DMS79 (cell line): ENCODE measurements at places on chromosomes 11 and 22.
A peak's percentile ranks its signal among the peaks of the same experiment; 100 is the strongest.

DNA sequence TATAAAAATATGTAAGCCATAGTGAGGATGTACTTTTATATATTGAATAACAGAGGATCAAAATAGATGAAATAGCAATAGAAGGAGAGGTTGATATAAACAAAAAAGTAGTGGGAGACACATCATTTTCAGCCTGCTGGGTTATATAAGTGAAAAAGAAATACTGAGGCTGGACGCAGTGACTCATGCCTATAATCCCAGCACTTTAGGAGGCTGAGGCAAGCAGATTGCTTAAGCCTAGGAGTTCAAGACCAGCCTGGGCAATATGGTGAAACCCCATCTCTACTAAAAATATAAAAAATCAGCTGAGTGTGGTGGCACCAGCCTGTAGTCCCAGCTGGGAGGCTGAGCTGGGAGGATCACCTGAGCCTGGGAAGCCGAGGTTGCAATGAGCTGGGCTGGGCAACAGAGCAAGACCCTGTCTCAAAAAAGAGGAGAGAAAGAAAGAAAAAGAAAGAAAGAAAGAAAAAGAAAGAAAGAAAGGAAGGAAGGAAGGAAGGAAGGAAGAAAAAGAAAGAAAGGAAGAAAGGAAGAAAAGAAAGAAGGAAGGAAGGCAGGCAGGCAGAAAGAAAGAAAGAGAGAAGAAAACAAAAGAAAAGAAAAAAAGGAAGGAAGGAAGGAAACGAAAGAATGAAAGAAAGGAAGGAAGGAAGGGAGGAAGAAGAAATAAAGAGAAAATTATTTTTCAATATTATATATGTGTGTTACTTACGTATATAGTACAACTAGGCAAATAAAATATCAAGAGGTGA, 7.0 kb upstream of the P2RY2 start:
- DNase-seq = no peak

DNA sequence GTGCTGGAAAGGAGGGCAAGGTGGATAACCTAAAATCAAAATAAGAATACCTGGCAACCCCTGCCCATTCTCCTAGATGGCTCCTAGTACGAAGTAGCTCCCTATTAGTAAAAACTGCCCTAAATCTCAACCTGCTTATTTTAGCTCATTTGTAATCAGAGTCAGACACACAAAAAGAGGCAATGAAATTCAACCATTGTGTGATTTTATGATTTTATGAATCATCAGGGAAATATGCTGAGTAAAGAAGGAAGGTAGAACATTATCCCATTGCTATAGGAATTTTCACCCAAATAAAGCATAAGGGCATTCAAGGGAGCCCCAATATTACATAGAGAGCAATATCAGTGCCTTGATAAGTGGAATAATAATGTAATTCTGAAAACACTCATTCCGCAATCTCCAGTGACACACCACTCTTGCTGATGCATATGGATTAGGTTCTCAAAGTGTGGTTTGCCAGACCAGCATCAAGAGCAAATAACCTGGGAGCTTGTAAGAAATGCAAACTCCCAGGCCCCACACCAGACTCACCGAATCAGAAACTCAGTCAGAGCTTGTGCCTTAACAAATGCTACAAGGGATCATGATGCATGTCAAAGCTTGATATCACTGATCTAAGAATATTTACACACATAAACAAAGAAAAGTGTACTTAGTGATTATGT, 789.6 kb downstream of the DLG2 start:
- DNase-seq = no peak

DNA sequence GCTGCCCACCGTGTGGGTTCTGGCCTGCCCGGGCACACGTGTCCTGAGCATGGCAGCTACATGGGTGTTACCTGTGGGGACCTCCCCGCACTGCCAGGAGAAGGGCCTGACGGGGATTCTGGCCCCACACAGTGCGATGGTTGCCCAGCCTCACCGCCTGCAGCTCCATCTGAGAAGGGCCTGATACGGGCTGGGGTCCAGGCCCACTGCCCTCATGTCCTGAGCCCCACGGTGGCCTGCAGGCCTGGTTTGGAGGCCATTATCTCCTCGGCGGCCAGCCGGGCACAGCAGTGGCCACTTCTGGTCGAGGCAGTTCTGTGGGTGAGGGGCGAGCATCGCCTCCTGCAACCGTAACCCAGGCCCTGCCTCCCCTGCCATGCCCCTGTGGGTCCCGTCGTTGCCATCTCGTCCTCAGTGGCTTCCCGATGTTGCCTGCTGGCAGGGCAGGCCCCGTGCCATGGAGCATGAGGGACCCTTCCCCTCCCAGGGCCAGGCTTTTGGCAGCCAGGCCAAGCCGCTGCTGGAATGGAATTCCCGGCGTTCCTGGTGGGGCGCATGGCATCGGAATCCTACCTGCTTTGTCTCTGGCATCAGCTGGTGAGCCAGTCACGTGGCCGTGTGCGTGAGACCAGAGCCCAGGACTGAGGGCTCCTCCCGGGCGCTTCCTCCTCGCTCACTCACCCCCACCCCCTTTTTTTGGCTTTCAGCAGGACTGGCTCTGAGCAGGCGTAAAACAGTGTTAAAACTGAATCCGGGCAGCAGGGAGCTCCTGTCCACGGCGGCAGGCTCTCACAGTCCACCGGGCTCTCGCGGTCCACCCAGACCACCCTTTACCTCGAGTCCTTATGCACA, 71.9 kb upstream of the PPARA start:
- DNase-seq = peak; percentile 61

GRCh38 chr11:120815319-120816100, 208.4 kb upstream of the TBCEL start:
- no peak for DNase-seq

- DNase-seq = no peak
Measured at GRCh38 chr11:23252426-23252825, 392.2 kb upstream of the CCDC179 start.

DNA sequence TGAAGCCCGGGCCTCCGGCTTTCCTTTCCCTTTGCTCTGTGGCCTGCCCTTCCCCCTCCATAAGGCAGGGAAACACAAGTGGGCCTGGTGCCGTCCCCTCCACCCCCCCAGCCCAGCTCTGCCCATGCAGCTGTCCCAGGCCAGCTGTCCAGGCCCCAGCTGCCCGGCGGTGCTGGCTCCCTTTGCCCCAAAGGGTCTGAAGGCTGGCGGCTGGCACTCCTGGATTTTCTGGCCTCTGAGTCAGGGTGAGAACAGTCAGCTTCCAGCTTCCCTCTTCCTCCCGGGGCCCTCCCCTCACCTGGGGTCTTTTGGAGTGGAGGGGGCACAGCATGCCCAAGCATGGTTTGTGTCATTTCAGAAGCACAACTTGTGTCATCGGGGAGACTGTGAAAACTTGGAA, 27.8 kb downstream of the CD82 start:
- no peak for DNase-seq

GRCh38 chr11:129252621-129253020, 60.5 kb upstream of the ARHGAP32 start:
- DNase-seq = no peak

GRCh38 chr22:36520423-36520822, 8.5 kb downstream of the EIF3D start:
- no peak for DNase-seq

GRCh38 chr22:41725510-41726110, 26.3 kb downstream of the MEI1 start:
- no peak for DNase-seq

GRCh38 chr11:105449100-105449734, 160.7 kb upstream of the GRIA4 start:
- no peak for DNase-seq

- DNase-seq = peak; percentile 16
Measured at GRCh38 chr22:21982338-21982965, at the start of gene TOP3B. Gene TOP3B (minus strand): TSS chr22:21982787. CDS start chr22:21975709, 7,078 bp downstream.

DNA sequence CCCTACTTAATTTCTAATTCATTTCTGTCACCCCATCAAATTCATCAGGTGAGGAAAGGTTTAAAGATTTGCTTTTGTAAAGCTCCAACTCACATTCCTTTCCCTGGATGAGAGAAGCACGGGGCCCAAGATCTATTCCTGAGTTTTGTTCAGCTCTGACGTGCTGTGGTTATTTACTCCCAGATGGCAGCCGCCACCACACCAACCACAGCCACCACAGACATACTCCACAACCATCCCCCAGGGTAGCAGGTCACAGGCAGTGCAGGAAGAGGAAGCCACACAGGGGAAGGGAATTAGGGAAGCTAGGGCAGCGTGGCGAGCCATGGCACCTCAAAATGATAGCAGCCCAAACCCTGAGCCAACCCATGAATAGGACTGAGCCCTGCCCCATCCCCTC, 63.5 kb upstream of the CSNK2A3 start:
- no peak for DNase-seq

- no peak for DNase-seq
Measured at GRCh38 chr11:80104191-80104590, 663.4 kb upstream of the TENM4 start.

DNA sequence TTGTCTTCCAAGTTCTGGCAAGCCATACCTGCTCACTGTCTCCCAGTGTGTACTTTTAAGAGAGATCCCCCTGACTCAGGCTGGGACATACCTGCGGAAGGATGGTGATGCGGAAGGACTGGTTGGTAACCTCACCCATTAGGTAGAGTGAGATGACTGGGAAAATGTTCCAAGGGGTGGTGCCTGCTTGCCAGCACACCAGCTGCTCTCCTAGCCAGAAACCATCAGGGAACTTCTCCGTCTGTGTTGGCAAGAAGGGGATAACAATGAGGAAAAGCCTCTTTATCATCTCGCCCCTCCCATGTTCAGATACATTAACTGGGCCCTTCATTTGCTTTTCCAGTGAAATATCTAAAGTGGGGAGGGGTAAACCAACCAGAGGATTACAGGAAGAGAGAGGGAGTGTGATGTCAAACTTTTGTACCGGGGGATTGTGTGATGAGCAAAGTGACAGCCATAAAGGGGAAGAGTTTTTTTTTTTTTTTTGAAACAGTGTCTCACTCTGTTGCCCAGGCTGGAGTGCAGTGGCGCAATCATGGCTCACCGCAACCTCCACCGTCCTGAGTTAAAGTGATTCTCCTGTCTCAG, at the start of gene BACE1-AS:
Gene BACE1-AS (plus strand): TSS at position 538 of the 588 bp plus-strand sequence.
- DNase-seq = no peak

DNA sequence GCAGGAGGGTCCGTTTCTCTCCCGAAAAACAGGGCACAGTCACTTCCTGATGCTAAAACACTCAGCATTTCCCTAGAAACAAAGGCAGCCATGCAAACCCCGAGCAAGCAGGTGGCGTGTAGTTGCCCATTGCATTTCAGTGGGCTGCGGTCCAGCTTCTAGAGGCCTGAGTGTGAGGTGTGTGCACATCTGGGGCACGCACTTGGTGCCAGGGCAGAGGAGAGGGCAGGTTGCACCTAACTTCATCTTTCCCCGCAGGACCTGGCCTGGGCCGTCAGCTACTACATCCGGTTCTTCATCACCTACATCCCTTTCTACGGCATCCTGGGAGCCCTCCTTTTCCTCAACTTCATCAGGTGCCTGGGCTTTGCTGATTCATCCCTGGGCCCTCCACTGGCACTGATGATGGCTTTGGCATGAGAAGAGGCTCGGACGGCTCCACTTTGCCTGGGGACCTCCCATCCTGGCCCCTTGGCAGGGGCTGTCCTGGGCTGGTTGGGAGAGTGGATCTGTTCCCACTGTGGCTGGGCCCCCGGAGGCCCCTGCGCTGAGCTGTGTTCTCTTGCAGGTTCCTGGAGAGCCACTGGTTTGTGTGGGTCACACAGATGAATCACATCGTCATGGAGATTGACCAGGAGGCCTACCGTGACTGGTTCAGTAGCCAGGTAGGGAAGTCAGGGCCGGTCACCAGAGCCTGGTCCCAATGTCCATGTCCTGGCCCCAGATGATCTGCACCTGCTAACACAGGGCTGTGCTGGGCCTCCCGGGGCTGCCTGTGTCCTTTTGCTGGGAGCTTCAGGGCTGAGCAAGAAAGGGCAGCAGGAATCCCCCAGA, 28.4 kb downstream of the FADS3 start:
- no peak for DNase-seq

DNA sequence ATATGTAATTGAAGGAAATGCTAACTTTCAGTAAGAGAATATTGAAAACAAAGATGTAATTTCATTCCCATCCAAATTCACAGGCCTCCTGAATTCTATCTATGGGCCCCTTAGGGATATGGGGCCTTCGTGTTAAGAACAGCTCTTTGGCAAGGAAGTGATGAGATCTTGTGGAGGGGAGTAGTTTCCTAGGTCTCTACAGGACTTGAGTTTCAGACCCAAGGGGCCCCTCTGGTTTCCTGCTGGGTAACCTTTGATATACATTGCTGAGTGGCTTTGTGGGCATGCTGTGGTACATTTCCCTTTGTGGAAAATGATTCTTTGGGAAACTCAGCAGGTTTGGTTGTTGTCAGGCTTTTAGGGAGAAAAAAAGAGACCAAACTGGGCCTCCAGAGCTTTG, 6.2 kb downstream of the STIM1 start:
- DNase-seq = no peak

DNA sequence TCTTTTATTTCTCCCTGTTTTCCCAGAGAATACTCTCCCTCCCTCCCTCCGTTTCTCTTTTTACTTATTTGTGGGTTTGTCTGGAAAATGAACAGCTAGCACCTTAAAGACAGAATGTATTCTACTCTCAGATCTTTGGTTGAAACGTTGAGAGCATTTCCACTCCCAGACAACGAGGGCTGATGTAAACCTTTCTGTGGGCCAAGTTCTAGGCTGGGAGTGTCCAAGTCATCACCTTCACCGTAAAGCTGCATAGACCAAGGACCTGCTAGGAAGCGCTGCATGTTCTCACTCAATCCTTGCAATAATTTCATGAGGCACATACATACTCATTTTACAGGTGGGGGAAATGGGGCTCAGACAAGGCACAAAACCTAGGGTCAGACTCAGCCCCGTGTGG, 32.4 kb downstream of the MYH9 start:
- no peak for DNase-seq
